ENCODE measurements at places on chromosomes 1 and 21.
A peak's percentile ranks its signal among the peaks of the same experiment; 100 is the strongest.

- no peak for DNase-seq
Observed at GRCh38 chr21:38951095-38951730, 145.5 kb downstream of the ETS2 start.

GRCh38 chr1:246320286-246320685 lies 186.8 kb downstream of the SMYD3 start:
- DNase-seq, result no peak

DNA sequence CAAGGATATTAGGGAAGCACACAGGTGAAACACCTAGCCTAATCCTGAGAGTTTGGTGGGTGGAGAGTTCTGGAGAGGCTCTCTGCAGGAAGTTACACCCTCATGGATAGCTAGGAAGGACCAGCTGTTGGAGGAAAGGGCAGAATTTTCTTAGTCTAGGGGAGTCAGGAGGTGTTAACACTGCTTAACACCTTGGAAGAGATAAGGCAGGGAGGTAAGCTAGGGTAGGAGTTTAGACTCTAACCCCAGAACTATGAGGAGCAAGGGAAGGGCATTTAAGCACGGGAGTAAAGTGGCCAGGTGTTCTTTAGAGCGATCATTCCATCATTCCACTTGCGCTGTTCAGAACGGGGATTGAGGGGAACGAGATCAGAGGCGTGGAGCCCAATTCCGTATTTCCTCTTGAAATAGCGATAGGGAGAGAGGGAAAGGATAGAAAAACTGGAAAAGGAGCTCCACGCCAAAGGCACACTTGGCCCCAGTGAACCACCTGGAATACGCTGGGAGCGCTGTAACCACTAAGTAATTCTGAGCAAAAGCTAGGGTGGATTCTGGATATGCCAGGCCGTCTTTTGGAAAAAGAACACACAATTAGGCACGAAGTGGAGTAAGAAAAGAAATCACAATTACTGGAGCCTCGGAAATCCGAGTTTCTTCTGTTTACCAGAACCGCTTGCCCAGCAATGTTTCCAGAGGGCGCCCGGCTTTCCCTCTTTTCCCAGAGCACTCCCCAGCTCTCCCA lies 1.5 kb upstream of the GPR137B start:
- peak; percentile 22 for DNase-seq

- peak; percentile 66 for DNase-seq
Observed at GRCh38 chr1:235060607-235061470, 67.8 kb downstream of the TOMM20 start.

DNA sequence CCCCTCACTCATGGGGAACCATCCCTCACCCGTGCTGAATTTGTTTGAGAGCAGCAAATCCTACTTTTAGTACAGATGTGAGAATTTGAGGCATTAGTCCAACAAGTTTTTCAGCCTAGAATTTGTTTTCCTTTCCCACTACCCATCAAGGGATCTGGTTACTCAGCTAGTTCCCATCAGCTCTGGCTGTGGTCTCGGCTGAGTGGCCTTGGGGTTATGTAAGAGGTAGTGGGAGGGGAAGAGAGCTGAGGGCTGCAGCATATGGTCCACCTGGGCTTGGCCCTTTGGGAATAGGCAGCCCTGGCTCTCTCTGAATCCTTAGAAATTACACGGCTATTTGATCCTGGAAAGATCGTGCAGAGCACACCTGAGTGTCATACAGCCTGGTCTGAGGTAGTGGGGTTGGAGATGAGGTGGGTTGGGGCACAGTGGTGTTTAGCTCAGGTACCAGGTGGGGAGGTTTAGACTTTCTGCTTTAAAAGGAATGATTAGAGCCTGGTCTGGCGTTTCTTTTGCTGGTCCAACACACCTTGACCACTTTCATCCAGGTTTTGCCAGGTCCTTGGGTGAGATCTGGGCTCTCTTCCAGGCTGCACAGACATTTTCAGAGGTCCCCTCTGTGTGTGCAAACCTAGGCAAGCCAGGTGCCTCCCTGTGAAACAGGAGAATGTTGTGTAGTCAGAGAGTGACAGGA lies 4.2 kb downstream of the GSTM4 start:
- no peak for DNase-seq

DNA sequence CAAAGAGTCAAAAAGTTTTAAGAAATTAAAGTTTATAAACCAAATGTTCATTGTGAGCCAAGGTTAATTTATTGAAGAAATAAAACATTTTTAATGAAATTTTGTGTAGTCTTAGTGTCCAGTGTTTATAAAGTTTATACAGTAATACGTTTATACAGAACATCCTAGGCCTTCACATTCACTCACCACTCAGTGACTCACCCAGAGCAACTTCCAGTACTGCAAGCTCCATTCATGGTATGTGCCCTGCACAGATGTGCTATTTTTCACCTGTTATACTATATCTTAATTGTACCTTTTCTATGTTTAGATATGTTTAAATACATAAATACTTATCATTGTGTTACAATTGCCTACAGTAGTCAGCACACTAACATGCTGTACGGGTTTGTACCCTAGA lies 33.6 kb downstream of the TYW3 start:
- no peak for DNase-seq

- DNase-seq, result no peak
Observed at GRCh38 chr1:51070640-51071039, 31.4 kb upstream of the C1orf185 start.

DNA sequence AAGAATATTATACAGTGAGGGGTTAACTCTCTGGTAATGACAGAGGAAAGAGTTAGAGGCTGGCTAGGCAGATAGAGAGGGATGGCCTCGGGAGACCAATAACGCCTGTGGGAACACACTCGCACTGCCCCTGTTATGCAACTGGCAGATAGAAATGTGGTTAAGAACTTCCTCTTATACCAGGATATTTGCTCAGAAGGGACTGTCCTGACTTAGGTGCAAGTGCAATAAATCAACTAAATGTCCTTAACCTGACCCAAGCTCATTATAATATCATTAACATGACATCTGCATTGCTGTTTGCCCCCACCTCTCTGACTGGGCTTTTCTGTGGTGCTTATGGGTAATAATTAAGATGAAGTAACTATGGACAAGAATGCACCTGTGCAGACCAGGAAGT lies 1518.0 kb downstream of the NCAM2 start:
- DNase-seq, result no peak

DNA sequence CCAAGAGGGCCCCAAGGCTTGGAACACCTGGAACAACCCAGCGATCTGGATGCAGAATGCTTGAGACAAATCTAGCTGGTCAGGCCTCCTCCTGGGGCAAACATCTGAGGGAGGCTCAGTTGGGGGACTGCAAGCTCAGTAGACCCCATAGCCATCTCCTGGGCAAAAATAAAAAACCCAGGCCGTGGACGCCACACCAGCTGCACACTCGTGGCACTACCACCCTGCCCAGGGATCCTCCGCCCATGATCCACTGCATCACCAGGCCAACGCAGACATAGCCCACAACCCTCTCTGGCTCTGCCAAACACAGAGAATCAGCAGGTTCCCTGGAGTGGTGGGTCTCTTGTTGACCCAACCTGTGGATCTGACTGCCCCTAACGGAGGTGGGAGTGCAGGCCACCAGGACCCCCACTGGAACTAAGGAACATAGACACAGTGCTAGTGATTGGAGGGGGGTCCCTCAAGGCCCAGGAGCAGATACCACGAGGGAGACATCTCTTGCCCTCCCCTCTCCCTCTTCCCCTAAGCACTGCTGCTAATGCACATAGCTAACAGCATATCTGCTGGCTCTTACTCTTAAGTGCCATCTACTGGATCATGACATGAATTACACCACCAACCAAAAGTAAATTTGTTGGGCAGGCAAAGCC lies 147.2 kb downstream of the CHD1L start:
- DNase-seq, result peak; percentile 57

DNA sequence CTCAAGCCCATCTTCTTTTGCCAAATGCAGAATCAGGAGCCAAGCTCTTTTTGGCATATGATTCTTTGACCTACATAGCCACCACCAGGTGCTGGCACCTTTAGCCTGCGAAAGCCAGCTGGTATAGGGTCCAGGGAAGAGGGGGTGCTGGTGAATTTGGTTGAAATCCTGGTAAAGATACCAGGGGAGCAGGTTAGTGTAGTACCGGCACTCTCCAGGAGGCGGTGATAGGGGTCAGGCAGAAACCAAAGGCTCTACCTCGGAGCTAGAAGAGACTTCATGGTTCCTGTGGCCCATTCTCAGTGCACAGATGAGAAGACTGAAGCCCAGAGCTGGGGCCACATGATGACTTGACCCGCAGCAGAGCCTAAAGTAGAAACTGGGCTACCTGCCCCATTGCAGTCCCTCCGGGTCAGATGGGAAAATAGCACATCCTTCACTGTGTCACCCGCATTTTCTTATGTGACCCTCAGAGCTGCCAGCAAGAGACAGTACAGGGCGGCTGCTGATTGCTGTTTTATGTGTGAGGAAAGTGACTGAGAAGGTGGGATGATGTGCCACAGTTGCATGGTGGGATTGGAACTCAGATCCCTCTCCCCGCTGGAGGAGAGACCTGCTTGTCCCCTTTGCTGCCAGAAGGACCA lies 36.0 kb upstream of the IL19 start:
- DNase-seq, result peak; percentile 8

DNA sequence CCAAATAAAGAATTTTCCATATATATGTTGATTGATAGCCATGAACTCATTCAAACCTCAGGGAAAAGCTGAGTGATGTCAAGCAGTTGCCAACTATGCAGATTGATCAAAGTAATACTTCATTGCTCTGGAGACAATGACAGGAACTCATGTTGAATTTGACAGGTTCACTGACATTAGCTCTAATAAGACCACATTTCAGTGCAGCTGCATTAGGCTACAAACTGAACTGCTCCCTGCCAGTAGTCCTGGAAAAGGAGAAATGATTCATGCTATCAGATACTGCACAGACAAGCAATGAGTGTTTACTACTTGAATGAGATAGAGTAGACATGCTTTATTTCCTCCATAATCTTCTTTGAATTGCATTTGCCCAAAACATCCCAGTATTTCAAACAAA lies 948.4 kb downstream of the MRPL39 start:
- no peak for DNase-seq

GRCh38 chr1:191889623-191890003 lies 268.6 kb upstream of the RGS18 start:
- no peak for DNase-seq

DNA sequence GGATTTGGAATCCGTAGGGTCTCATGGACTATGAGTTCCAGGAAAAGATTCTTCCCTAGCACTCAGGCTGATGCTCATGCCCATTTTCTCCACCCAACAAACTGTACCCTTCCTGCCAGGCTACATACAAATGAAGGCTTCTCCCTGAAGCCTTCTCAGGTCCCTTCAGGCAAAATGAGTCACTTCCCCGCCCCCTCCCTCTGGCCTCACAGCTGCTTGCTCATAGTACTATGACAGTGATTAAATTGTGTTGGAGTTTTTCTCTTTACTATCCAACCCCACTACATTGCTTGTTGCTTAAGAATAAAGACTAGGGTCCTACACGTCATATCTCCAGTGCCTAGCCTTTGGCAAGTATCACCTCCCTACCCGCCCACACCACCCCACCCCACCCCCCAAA lies 207.6 kb upstream of the NFIA start:
- DNase-seq, result no peak

DNA sequence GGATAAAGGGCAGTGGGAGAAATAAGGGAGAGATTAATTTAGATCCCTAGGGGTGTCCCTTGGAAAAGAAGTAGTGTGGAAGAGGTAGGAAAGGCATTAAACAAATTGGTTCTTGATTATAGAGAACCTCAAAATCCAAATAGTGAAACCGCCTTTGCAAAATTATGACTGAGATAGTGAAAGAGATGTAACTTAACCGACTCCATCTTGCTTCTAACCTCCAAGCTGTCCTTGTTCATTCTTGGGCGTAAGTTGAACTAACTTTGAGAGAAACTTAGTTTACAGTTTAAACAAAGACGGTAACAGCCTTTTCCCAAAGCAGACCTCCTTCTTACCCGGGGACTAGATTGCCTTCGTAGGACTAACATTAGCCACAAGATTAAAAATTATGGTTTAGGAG lies 3.2 kb upstream of the RAB3GAP2 start:
- DNase-seq, result no peak

DNA sequence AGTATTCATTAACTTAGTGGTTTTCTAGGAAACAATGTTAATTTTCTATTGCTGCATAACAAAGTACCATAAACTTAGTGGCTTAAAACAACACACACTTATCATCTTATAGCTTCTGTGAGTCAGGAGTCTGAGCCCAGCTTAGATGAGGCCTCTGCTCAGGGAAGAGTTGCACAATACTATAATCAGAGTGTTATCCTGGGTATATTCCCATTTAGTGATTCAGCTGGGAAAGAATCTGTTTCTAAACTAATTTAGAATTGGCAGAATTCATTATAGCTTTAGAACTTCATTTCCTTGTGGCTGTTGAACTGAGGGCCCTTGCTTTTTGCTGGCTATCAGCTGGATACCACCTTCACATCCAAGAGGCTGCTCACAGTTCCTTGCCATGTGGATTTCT lies 515.5 kb downstream of the BRINP3 start:
- DNase-seq, result no peak

DNA sequence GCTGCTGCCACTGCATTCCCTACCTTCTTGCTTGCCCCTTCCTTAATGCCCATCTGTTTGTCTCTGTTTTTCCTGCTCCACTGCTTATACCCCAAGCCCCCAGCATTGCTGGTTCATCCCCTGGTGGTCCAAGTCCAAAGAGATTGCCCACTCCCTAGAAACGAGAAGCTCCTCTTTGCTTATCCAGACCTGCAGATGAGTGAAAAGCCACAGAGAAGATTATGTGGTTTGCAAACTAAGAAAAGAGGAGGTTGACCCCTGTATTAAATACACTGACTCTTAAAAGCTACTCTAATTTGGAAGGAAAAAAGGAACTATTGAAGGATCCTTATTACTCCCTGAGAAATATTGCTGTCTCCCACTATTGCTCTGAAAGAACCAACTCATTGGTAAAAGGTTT lies 146.8 kb upstream of the RAB4A start:
- DNase-seq, result no peak

GRCh38 chr21:39721885-39722284 lies 23.1 kb upstream of the IGSF5 start:
- DNase-seq, result no peak

GRCh38 chr1:89633800-89634625 lies 1.1 kb downstream of the LRRC8C start:
- peak; percentile 19 for DNase-seq

DNA sequence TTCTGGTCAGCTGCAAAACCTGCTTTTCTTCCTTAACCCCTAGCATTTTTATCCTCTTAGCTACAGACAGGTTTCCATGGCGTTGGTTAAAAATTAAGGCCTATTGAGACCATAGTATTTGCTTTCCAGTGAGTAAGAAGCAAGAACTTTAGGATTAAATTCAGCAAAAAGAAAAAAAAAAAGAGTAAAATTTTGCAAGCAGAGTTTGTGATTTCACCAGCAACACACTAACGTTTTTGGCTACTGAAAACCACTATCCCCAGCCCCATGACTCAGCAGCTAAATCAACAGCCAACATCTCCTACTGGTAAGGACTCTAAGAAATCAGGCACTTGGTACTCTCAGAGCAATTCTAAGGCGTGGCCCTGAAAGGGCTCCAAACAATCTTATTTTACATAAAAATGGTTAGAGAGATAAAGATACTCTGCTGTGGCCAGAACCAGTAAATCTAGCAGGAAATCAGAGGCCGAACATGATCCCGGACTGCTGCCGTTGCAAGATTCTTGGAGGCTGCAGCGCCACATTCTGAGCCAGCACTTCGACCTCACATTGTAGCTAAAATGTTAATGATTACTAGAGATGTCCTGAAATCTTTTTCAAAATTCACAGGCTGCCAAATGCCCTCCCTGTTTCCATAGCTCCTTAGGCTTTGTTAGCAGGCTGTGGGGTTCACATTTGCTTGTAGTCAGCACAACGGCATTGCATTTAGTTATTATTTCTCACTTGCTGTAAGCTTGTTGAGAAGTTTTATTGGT lies 1.6 kb upstream of the ENO1 start:
- DNase-seq, result peak; percentile 51
